Cerebellar nuclear complex (tissue), 1 donor: ENCODE measurements at places on chromosomes 2 and 18.

- DNase-seq = no peak
Measured at GRCh38 chr2:188193230-188193629, 98.4 kb upstream of the GULP1 start.

DNA sequence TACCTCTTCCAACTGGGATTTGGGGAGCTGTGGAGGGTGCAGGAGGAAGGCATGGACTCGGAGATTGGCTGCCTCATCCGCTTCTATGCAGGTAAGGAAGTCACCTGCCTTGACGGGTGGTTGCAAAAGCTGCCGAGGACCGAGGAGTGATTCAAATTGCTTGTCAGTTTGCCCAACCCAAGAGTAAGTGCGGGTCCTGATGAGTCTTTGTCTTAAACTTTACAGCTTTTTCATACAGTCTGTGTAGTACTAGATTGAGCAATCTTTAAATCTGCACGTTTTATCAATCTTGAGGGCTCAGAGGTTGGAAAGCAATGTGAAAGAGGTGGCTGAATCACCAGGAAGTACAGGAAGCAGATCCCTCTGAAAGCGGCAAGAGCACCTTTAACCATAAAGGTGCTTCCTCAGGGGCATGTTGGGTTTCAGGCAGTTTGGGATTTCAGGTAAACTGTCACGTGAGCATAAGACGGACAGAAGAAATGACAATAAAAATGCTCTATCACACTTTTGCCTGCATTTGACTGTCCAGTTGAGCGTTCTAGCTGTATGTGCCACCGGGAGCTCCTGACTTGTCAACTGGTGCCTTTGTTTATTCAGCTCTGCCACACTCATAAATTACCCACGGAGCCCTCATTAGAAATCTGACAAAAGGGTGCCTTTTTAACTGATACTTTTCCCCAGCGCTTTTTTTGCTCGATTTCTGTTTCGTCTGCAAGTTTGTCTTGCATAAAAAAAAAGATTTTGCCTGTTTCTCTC is 2.0 kb downstream of the PHLPP1 start:
- DNase-seq = no peak

DNA sequence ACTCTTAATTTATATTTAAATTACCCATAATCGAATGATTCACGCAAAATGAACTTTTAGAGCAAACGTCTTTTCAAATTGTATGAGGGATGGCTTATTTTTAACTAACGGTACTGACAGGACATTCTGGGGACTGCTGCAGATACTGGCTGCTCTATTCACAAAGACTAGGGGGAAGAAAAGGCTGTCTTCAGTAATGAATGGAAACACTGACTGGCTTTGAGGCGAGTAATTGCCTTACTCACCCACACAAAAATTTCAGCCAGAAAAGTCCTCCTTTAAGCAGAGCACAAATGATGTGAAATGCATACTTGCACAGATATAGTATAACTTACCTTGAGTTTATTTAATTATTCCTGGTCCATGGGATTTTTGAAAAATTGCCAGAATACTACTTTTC is 852.6 kb downstream of the DPP10 start:
- no peak for DNase-seq

DNA sequence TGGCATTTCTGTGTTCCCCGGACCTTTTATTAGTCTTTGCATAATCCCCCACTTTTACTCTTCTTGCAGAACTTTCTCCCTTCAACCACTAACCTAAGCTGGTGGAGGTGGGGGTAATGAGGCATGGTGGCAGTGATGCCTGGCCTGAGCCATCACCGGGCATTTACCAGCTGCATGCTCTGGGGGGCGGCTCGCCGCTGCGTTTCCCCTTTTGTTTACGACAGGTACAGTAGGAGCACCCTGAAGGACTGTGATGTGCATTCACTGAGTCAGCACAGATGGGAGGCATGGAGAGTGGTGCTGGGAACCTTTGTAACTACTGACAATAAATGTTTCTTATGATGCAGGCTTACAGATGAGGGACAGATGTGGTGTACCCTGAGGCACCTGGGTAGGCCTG is 46.9 kb downstream of the PLEKHB2 start:
- no peak for DNase-seq

- DNase-seq = no peak
Measured at GRCh38 chr18:8260319-8260718, 348.9 kb upstream of the RAB12 start.

GRCh38 chr2:162925595-162925994 is 87.0 kb upstream of the KCNH7 start:
- DNase-seq = no peak

DNA sequence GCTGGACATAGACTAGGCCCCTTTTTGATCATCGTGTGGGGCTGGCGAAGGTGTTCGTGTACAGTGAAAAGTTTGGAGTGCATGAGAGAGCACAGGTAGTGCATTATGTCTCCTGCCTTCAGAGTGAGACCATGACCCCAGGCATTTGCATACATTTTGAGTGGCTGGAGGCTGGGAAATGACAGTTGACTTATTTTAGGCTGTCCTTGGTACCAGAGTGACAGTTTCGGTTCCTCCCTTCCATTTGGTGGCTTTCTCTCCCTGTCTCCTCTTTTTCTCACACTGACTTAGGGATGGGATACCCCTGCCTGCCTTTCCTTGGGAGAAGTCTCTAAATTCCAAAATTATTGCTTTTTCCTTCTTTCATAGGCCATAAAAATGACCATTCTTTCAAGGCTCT is 20.1 kb downstream of the SERPINB12 start:
- DNase-seq = no peak

DNA sequence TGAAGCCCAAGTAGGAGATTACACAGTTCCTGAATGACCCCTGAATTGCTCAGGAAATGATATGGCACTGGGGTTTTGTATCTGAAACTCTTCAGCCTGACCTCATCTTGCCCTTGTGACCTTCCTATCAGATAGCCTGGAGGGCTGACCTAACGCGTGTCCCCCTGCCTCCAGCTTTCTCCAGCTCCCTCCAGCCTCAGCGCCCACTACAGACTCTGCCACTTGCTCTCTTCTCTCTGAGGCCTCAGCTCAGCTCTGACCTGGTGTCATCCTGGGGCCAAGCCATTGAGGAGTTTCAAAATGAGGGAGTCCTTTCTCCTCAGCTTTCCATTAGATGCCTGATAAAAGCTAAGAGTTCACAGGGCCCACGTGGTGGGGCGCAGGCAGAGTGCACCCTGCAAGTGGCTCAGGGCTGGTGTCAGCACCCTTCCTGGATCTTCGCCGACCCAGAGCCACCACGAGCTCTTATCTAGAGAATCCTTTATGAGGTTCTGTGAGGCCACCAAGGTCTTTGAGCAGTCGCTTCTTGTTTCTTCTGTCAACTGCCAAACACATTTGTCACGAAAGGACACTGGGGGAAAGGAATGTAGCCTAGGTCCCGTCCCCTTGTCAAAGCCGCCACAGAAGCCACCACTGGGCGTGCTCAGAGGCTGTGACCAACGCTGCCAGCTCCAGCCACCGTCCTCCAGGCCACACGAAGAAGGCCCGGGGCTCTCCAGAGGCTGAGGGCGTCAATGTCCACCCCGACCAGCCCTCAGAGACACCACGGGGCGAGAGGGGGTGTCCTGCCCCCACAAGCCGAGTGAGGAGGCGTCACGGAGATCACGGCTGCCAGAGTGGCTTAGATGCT is 131.3 kb upstream of the GPC1 start:
- DNase-seq = no peak

DNA sequence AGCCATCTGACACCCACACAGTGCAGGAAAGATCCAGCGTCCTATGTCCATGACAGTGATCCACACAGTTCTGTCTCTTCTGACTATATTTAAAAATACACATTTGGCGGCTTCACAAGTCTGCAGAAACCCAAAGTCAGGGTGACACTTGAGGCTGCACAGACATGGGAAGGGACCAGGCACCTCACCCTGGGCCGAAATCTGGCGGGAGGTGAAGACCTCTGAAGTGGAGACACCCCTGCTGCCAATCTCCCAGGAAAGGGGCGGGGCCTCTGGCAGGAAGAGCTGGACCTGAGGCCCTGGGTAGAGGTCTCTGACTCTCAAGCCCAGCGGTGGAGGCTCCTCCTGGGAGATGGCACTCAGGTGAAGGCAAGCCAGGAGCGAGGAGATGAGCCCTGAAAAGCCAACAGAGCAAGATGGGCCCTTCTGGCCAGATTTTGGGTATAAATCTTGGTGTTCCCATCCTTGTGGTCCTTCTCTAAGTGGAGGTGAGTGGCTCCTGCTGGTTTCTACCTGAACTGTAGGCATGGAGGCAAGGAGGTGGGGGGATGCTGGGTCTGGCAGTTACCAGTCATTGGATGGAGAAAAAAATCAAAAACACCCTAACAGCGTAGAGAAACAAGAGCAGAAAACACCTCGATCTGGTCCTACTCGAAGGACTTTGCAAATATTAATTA is 248.4 kb downstream of the HDAC4 start:
- DNase-seq = no peak

GRCh38 chr2:179853108-179853507 is 8.3 kb downstream of the ZNF385B start:
- DNase-seq = no peak

DNA sequence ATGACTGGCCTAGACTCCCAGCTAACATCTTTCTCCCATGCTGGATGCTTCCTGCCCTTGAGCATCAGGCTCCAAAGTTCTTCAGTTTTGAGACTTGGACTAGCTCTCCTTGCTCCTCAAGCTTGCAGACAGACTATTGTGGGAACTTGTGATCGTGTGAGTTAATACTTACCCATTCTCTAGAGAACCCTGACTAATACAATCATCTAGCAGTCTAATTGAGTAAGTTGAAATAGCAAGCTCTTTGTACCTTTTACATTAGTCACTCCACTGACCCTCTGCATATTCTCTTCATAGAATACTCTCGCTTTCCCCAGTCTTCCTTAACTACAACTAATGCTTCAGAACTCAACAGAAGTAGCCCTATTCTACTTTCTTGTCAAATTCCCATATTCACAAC is 434.6 kb upstream of the NXPH2 start:
- DNase-seq = no peak

DNA sequence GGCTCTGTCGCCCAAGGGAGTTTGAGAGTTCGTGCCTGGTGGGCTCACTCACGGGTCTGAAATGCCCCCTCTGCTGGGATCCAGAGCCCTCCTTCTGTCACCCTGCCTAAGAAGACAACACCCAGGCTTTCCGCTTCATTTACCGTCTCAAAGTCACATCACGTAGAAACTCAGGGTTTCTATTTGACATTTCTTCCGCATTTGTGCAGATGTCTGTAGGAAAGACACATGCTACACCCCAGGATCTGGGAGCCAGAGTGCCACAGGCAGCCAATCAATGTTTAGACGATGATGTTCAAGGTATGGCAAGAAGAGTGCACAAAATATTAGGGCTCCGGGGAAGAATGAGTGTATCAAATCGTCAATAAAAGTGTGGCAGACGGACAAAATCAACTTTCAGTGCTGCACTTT is 24.4 kb upstream of the ACKR3 start:
- no peak for DNase-seq

DNA sequence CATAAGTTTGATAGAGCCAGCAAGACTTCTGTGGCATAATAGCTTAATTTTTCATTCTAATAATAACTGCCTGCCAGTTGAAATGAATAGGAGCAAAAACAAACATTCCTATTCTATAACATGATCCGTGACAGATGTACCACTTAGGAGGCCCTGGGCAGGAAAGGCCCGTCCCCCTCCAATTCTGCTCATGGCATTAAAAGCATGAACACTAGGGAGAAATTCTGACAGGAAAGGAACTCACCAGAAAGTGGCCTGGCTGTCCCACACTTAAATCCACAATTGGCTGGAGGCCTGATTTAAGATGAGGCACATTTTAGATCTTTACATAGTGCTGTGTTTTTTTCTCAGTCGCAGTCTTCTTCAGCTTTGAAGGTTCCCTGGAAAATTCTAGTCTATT is 261.9 kb upstream of the ETAA1 start:
- DNase-seq = no peak

DNA sequence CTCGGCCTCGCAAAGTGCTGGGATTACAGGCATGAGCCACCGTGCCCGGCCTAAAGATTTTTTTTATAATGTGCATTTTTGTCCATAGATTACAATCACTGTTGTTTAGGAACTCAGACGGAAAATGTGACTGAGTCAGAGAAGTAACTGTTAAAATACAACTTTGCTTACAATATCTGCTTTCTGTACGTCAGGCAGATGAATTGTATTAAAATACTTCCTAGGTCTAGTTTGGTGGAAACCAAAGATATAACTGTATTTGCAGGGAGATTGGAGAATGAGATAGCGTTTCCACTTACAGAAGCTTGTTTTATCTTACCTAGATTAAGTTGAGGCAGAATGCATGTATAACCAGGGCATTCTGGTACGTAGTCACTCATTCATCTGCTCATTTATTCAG is 36.7 kb downstream of the ASAP2 start:
- no peak for DNase-seq

- no peak for DNase-seq
Measured at GRCh38 chr18:46291149-46291548, 187.0 kb downstream of the HAUS1 start.

- no peak for DNase-seq
Measured at GRCh38 chr2:9657083-9657482, 26.3 kb upstream of the YWHAQ start.

DNA sequence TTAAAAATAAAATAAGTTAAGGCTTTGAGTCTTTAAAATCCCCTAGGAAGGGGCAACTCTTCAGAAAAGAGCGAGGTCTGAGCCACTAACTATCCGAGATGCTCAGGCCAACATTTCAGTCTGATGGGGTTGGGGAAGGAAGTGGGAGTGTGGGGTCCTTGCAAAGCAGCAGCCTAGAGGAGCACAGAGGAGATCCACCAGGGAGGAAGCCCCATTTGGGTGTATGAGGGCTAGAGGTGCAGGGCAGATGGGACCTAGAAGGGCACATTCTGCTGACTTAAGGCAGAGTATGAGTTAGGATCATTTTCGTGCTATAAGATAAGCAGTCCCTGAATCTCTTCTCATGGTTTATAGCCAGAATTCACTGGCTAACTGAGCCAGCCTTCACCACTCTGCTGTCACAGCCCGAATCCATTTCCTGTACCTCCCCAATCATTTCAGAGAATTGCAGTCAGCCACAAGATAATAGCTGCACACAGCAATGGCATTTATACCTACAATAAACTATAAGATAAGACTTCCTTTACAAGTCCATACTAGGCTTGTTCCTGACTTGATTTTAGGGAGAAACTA is 37.0 kb downstream of the MRPL30 start:
- DNase-seq = no peak

DNA sequence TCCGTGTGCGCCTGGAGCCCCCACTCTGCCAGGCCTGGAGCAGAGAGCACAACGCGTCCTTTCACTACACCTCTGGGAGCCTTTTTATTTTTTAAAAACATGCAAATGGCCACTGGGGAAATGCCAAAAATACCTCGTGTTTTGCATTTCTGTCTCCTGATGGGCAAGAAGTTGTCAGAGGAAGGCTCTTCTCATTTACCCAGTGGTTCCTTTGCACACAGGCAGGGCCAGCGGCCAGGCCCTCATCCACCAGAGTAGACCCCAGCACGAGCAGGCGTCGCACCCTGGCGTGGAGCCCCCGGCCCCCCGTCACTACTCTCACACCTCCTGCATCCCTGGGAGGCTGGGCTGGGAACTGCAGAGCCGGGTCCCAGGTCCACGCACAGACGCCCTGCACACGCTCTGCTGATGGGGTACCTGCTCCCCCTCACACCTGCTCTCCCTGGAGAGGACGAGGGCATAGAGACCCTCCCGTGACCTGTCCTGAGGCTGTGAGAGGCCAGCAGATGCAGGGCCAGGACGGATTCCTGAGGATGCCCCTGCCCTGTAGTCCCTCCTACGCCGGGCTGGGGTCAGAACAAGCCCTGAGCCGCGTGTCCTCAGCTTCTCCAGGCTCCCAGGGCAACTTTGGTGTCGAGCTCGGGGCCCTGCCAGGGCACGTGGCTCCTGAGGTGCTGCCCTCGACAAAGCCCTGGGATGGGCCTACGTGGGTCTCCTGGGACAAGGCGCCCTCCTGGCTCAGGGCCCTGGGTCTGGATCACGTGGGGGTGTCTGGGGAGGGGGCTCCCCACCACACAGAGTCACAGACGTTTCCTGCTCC is 65.0 kb downstream of the NFATC1 start:
- no peak for DNase-seq

- DNase-seq = no peak
Measured at GRCh38 chr2:154240316-154240715, 368.6 kb downstream of the GALNT13 start.
